ENCODE measurements at places on chromosomes 6 and 20.

GRCh38 chr6:43128926-43129325 is 42.1 kb upstream of the SRF start:
- no peak for DNase-seq

DNA sequence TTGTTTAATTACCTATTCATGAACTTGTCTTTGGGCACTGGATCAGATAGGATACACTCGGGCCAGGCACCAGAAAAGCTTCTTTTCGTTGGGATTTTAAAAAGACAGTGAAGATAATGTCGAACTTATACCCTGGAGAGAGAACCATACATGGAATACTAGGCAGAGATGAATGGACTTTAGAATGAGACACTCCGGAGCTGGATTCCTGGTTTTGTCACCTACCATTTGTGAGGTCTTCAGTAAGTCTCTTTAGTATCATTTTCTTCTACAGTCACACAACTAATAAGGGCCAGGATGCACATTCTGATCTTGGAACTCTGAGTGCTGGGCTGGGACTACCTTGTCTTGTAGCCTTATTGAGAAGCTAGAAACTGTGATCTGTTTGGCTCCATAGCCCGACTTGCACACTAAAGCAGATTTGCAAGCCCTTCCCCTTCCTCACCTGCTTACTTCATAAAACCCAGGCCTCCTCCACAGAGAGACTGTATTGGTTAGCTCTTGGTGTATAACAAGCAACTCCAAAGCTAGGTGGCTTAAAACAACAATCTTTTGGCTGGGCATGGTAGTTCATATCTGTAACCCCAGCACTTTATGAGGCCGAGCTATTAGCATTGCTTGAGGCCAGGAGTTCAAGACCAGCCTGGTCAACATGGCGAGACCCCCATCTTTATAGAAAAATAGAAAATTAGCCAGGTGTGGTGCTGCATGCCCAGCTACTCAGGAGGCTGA is 7.4 kb upstream of the IFT52 start:
- no peak for DNase-seq

GRCh38 chr6:37550191-37550831 is 50.6 kb upstream of the CCDC167 start:
- no peak for DNase-seq

GRCh38 chr6:14353798-14354197 is 236.2 kb downstream of the CD83 start:
- DNase-seq: no peak

GRCh38 chr6:12654514-12654913 is 62.1 kb upstream of the PHACTR1 start:
- no peak for DNase-seq

GRCh38 chr6:33392595-33392948 is 949 bp downstream of the KIFC1 start:
- no peak for DNase-seq

DNA sequence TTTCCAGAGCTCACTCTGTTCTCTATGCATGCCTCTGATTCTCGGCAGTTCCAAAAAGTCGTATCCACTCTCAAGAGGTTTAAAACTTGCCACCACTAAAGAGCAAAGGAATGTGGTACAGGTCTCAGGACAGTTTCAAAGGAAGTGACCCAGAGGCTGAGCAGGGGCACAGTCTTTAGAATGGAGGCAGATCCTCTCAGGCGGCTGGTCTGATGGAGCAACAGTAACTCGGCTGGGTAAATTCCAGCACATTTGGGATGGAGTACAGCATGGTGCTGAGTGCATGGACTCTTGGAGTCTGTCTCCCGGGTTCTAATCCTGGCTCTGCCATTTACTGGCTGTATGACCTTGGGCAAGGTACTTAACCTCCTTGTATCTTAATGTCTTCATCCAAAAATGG is 88.1 kb upstream of the BACH2 start:
- DNase-seq: no peak

DNA sequence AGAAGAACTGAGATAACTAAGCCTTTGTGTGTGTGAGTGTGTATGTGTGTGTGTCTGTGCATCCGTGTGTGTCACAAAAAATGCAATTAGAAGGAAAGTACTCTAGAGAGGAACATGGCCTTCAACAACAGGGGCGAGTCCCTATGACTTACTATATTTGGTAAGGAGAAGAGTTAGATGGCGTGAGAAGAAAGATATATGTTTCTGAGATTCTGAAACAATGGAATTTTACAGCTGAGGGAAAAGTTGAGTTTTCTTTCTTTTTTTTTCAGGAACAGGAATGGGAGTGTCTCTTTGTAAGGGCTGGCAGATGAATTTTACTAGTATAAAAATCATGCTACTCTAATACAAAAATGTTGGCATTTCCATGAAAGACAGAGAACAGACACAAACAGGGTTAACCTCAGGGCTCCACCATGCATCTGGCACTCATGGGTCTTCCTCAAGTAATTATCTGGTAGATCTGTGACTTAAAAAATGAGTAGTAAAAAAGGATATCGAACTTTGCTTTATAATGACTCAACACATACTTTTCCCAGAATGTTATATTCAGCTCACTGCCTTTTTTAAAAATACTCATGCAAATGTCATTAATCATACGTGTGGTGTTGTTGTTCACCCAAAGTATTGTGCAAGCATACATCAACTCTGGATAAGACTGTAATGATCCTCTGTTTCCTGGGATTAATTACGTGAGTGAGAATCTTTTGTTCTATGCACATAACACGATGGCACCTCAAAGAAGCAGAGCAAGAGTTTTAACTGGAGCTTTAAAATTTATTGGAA is 12.8 kb upstream of the SASH1 start:
- no peak for DNase-seq

DNA sequence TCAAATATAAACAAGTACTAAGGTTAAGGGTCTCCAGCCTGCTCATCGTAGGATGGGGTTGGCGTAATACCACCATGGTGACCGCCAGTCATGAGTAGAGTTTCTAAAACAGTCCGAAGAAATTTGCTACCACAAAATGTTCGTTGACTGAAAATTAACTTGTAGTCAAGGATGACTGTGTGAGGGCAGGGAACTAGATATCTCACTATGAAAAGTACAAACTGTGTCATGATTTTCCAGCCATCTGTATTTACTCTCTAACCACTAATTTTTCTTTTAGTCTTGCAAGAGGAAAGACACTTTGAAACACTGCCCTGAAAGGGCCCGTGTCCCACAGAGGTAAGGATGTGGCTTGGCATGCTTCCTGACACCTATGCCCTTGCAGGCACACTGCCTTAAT is 99.7 kb downstream of the IRF4 start:
- no peak for DNase-seq

GRCh38 chr6:29705389-29706231 is 17.6 kb upstream of the HLA-F start:
- DNase-seq: peak; percentile 9

GRCh38 chr6:4849226-4850022 is 73.2 kb downstream of the CDYL start:
- no peak for DNase-seq

DNA sequence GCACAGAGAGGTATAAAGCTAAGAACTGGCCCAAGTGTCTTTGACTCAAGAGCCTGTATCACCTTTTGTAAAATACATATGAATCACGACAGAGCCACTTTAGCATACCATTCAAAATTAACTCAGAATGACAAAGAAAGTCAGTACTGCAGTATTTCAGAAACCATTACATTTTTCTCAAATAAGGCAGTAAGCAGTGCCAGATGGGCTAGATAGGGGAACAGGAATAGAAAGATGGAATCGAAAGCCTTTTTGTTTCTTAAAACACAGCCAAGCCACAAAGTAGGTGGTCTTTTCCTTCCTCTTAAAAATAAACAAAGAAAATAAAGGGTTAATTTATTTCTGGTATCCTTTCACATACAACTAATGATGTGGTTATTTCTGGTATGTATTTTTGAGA is 10.3 kb downstream of the CLDN20 start:
- DNase-seq: no peak

- no peak for DNase-seq
Measured at GRCh38 chr6:149166336-149166735, 151.2 kb upstream of the TAB2 start.

DNA sequence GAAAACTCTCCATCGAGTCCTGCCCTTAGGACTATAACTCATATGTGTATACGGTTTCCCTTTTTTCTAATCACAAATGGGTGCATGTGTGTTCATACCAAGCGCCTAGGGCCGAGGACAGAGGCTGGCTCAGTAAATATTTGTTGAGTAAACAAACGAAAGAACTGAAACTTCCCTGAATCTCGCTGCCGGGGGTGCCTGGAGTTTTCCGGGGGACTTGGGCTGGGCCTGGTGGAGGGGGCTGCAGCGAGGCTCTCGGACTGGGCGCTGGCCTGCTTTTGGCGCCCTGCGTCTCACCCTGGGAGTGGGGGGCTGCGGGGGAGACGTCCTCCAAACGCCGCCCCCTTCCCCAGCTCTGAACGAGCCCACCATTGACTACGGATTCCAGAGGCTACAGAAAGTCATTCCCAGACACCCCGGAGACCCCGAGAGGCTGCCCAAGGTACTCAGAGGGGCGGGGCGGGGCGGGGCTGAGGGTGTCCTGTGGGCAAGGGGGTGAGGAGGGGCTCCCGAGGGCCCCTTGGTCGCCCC is 49.0 kb downstream of the CPXM1 start:
- no peak for DNase-seq

DNA sequence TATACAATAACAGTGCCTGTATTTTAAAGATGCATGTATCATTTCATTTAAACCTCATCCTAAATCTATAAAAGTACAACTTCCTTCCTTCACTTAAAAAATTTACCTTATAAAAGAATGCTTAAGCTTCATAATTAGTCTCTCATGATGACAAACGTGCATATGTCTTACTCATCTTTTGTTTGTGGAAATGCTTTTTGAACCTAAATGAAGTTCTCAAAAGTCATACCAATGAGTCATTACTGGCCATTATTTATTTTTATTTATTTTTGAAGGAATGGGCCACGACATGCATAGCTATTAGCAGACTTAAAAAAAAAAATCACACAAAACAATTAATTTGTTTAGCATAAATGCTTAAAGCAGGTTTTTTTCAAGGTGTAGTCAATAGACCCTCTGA is 3.7 kb downstream of the TFB1M start:
- DNase-seq: no peak

GRCh38 chr20:24937579-24937978 is 11.5 kb upstream of the CST7 start:
- no peak for DNase-seq

DNA sequence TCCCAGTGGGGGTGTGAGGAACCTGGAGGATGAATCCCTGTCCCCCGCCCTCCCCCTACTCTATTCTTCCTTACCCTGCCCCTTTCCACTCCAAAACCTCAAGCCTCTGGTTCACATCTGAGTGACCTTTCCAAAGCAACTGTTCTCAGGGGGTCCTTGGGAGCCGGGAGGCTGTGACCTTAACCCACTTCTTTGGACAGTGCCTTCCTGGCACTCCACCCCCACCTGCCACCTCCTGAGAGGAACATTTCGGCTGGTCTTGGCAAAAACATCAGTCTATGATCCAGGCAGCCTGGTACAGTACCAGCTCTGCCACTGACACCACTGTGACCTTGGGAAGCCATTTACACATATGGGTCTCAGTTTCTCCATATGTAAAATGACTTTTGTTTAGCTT is 121.7 kb downstream of the MRPL14 start:
- DNase-seq: no peak

DNA sequence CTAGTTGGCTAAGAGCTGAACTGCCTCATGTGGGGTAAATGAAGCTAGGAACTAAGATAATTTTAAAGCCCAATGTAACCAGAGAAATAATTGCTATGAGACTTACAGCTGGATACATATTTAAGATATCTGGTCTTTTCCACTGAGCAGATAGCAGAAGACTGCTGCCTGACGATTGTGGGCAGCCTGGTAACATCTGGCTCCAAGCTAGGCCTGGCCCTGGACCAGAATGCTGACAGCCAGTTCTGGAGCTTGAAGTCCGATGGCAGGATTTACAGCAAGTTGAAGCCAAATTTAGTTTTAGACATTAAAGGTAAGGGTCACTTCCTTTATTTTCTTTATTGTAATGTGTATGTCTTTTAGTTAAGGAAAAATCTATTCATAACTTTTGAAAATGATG is 65.7 kb downstream of the RTN4IP1 start:
- no peak for DNase-seq

DNA sequence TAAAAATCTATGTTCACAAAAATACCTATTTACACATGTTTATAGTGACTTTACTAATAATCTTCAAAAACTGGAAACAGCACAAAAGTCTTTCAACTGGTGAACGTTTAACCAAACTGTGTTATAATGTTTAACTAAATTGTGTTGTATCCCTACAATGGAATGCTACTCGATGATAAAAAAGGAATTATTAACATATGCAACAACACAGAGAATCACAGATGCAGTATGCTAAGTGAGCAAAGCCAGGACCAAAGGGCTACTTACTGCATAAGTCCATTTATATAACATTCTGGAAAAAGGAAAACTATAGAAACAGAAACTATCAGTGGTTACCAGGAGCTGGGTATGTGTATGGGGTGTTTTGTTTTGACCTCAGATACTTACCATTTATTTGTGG is 602.2 kb upstream of the BTBD3 start:
- no peak for DNase-seq

DNA sequence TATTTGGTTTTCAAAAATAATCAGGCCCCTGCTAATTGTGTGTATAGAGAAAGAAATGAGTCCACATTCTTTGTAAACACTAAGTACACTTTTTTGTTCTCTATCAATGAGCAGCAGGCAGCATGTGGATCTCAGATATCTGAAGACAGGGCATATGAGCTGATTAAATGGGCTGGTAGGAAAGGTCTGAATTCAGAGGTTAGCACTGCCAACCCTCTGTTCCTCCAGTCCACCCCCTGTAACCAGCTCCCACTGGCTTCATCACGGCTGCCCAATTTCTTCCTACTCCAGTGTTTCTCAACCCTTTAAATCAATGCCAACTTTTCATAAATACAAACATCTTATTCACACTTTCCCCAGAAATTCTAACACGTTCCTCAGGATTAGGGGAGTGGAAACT is 128.5 kb downstream of the TPBG start:
- DNase-seq: no peak

- no peak for DNase-seq
Measured at GRCh38 chr20:20024942-20025341, 7.8 kb downstream of the NAA20 start.

- no peak for DNase-seq
Measured at GRCh38 chr6:145904391-145904790, 59.8 kb downstream of the SHPRH start.

GRCh38 chr6:98716341-98716740 is 118.0 kb upstream of the POU3F2 start:
- DNase-seq: no peak

GRCh38 chr20:35489717-35490116 is 34.3 kb downstream of the CEP250 start:
- no peak for DNase-seq

DNA sequence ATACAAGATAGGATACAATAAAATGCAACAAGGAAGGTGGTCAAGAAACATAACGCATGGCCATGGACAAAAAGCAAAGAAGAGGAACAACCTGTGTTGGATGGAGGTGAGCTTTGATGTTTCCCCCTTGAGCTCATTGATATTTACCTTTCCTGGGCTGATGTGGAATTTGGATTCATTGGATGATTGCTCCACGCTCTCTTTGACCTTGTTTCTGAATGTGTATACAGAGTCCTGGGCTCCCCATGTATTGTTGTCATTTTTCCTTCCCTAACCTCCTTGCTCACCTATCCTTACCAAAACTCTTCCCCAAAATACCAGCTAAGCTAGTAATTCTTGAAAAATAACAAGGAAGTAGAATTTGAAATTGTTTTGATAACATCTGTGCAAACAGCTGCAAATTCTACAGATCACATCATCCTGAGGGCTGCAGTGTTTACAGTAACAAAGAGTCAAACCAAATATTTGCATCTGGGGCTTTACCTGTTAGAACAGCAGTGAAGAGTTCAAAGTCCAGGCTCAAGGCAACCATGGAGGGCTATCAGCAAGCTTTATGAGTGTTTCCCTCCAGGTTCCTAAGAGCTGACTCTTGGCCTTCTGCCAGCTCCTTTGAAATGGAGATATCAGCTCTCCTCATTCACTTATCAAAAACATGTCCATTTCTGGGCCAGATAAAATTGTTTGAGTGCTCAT is 214.3 kb upstream of the MARCKS start:
- no peak for DNase-seq

Measured in anterior cingulate cortex (tissue), 58 donors.